Omental fat pad (tissue), 4 donors: ENCODE measurements at places on chromosomes 7 and 10.
A peak's percentile ranks its signal among the peaks of the same experiment; 100 is the strongest.

GRCh38 chr7:98228801-98229200 lies 17.6 kb downstream of the BHLHA15 start:
- no peak for DNase-seq

- DNase-seq = no peak
Measured at GRCh38 chr7:91020636-91021385, 243.4 kb upstream of the FZD1 start.

GRCh38 chr7:142537760-142538159 lies 211.5 kb upstream of the PRSS1 start:
- DNase-seq = no peak

- DNase-seq = no peak
Measured at GRCh38 chr10:34742456-34742855, 72.6 kb downstream of the PARD3 start.

DNA sequence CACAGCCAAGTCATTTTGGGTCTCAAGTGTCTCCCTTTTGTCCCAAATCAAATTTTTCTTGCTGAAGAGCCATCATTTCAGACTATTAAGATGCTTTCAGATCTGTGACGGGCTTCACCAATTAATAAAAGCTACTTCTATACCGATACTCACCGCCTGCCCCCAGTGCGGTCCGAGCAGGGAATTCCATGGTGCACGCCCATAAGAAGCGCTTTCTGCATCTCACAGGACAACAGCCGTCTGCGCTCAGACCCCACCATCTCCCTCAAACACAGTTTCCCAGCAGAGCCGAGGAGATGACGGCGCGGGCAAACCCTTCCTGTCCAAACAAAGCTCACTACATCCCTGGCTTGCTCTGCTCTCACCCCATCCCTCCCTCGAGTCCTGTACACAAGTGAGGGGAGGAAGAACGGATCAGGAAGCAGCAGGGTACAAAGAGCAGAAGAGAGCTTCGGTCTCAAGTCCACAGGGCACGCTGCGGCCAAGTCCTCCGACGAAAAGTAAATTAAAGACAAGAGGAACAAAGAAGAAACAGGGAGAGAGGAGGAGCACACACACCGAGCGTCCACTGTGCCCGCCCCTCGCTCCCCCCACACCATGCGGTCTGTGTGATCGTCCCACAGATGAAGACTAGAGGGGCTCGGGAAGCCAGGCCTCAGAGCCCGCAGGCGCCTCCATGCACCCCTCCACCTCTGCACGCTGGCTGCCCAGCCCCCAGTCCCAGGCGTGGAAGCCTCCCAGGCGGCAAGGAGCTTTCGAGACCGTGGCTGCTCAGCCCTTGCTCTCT lies 121.9 kb downstream of the MAD1L1 start:
- no peak for DNase-seq

DNA sequence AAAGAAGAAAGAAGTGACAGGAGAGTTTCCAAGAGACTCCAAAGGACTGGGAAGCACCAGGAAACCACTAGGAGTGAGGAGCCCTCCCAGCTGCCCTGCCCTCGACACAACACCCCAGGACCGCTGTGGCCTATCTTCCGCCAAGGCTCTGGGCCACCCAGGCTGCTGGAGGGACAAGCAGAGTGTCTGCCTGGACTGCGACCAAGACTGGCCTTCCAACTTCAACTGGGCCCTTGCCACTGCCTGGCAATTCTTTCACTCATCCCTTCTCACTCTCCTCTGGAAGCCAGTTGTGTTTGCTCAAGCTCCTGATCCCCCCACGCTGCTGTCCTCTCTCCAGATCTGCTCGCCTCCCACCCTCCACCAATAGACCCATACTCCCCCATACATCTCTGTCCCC lies 10.2 kb downstream of the KIAA1549 start:
- DNase-seq = no peak

DNA sequence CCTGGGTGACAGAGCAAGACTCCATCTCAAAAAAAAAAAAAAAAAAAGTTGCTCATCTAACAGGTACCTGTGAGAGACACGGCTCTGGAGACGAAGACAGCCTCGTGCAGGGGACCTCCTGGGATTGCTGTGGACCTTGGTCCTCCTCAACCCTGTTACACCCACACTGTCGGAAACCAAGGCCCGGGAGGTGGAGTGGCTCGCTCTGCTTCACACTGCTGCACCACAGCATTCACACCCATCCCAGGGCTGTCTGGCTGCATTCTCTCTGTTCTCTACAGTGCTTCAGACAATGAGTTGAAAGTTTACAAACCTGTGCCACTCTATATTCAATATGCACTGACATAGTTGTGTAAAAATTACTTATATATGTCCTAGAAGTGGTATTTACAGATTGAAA lies 101.0 kb upstream of the TNS3 start:
- DNase-seq = no peak

DNA sequence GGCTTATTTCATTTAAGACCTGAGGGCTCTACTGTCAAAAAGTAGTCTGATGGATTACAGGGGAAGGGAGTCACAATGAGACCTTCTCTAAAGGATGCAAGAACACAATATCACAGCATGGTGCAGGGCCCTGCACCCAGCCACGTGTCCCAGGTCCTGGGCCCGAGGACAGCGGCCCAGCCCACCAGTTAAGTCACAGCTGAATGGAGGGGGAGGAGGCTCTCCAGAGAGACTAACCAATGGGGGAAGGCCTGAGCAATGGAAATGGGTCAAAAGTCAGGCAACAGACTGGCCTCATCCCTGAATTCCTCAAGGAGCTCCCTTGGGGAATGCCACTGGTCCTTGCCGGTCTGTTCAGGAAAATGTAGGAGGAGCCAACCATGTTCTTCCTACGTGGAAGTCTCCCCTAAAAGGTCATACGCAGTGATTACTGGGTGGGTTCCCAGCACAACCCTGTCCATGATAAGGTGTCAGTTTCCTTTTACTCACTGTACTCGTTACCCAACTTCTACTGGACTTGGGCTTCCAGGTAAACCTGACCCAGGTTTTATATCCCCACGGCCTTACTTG lies 28.3 kb downstream of the CCDC3 start:
- no peak for DNase-seq

GRCh38 chr10:14513123-14513522 lies 182.4 kb upstream of the FRMD4A start:
- DNase-seq = no peak

DNA sequence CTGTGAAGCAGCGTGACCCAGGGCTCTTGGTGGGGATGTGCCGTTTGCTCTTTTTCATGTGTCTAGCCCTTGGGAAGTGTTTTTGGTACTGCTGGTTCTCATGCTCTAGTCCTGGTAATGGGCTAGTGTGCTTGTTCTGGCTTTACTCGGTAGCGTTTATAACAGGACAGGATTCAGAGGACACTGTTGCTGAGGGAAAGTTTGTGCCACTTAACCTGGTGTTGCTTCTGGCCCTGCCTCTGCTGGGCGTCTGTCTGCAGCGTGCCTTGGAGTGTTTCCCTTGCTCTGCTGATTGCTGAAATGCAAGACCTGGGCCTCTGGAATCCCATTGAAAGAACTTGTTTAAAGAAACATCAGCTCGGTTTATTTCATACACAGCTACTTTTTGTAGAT lies 35.0 kb downstream of the INPP5A start:
- no peak for DNase-seq

- DNase-seq = no peak
Measured at GRCh38 chr7:67760971-67761370, 764.3 kb downstream of the TYW1 start.

GRCh38 chr10:18699849-18700840 lies 40.9 kb downstream of the ARL5B start:
- no peak for DNase-seq

- DNase-seq = peak; percentile 16
Measured at GRCh38 chr10:78777466-78777865, 291.3 kb upstream of the ZMIZ1 start.

- no peak for DNase-seq
Measured at GRCh38 chr7:113550966-113551365, 367.8 kb downstream of the PPP1R3A start.

DNA sequence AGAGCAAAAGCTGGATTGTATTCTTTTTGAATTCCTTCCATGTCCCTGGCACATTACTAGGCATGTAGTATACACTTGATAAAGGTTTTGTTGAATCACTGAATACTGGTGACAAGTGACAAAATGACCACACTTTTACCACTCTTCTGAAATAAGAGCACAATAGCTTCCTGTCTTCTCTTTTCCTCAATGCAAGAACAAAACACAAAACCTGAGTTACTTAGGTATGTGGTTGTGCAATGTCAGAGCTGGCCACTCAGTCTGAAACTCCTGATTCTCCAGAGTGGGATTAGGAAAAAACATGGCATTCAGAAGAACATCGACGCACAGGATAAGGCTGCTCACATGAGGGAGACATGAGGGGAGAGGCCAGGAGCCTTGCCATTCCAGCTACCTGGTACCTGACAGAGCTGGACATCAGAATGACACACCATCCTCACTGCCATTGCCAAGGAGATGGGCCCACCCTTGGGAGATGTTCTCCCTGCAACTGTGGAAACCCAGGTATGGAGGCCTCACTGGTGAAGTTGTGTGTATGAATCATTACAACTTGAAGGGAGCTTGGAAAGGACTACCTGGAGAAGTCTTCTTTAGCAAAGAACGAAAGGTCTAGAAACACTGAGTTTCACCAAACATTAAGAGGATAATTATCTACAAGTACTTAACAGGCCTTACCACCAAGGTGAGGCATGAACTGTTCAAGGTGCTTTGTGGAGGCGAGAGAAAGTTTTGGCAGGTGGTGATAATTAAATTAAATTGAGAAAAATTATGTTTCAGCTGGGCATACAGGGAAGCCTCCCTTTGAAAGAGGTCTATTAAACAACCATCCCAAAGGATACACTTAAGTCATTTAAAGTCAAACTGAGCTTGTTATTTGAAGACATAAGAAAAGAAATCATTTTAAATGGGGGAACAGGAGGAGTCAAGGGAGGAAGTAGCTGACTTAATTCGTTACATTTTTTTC lies 246.5 kb upstream of the AOAH start:
- no peak for DNase-seq

DNA sequence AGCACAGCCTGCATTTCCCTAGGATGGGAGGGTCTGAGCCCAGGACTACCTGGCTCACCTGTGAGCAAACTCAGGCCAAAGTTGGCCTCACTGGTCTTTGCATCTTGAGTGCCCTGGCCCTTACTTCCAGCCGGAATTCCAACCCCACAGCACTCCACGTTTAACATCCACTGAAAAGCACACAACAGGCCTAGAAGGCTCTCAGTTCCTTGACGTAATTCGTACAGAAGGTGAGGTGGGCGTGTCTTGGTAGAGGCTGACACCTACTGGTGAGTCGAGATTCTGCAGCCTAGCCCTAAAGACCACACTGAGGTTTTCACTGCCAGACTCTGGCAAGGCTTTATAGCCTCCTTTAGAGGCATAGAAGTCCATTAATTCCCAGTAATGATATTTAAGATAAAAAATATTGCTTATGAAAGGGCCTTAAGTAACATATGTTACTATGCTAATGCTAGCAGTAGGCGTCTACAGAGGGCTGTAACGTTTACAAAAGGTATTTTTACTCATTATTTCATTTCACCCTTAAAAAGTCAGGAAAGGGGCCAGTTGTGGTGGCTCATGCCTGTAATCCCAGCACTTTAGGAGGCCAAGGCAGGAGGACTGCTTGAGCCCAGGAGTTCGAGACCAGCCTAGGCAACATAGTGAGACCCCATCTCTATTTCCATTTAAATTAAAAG lies 95.8 kb downstream of the HIP1 start:
- DNase-seq = no peak

- DNase-seq = no peak
Measured at GRCh38 chr7:115511330-115511729, 519.2 kb downstream of the TFEC start.

GRCh38 chr10:11284291-11285085 lies 266.8 kb downstream of the CELF2 start:
- DNase-seq = no peak

DNA sequence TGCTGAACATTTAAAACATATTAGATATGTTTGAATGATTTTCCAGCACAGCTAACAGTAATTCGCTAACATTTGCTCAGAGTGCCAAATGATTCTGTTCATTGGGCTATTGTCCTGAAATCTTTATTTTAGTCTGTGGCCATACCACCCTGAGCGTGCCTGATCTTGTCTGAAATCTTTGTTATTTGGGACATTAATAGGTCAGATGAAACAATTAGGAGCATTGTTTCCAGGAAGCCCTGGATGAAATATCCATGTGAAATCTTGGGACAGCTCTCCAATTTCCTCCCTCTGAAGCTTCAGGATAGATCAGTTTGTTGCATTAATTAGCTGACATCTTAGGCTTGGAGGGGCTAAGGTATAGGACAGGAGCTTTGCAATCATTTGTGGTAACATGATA lies 512.0 kb downstream of the KIF20B start:
- no peak for DNase-seq

GRCh38 chr7:13849163-13849892 lies 140.1 kb downstream of the ETV1 start:
- no peak for DNase-seq

DNA sequence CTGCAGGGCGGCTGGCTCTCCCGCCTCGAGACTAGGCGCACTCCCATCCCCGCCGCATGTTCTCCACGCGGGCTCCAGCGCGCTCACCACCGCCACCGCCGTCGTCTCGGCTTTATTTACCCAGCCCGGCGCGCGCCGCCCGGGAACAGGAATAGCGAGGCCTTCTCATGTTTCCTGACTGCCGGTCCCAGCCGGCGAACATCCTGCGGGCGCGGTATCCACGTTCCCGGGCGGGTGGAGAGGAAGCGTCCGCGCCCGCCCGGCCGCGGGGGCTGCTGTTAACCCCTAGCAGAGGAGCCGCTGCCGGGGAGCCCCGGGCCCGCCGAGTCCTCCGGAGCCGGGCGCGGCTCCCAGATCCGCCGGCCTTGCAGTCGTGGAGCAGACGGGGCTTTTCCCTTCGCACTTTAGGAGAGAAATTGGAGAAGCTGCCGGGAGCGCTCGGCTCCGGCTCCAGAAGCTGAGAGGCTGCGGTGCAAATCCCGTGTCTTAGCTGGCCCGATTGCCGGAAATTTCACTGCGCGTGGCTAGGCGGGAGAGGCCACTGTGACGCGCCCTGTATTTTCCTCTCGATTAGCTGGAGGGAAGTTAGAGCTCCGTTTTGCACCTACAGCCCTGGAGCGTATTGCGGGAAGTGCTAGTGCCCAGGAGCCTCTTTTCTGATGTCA lies at the start of gene MKX:
Gene MKX (minus strand): TSS at position 88 of the 665 bp plus-strand sequence. CDS start 2,404 bp downstream, outside the sequence.
- peak; percentile 51 for DNase-seq

DNA sequence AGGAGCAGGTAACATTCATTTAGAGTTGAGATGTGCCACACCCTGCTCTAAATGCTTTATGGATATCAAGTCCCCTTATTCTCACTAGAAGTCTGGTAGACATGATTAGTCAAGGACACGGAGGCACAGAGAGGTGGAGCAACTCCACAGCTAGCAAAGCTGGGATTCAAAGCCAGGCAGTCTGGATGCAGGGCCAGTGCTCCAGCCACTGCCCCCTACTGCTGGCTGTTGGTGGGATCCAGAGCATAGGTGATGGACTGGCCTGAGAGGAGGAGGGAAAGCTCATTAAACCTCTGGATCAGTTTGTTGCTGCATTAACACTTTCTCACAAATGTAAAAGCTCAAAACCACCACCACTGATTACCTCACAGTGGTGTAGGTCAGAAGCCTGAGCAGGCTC lies 22.6 kb upstream of the KBTBD2 start:
- no peak for DNase-seq

- DNase-seq = no peak
Measured at GRCh38 chr10:101682172-101682825, 12.7 kb downstream of the FBXW4 start.
